ENCODE measurements at places on chromosomes 5 and 9.

DNA sequence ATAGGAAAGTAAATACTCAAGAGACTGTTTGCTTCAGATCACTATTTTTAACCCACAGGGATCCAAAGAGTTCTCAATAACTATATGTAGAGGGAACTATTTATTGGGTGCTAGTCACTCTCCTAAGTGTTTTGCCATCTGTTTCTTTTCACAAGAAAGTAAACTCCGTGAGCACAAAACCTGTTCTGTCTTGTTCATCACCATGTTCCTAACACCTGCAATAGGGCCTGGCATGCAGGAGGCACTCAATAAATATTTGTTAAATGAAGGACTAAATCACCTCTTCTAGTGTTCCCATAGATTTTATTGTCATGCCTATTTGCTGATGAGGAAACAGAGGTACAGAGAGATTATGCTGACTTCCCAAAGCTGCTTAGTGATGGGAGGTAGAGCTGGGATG, 118.2 kb downstream of the VCAN start:
- DNase-seq: no peak

GRCh38 chr9:3993773-3994172, 306.1 kb downstream of the GLIS3 start:
- DNase-seq: no peak

DNA sequence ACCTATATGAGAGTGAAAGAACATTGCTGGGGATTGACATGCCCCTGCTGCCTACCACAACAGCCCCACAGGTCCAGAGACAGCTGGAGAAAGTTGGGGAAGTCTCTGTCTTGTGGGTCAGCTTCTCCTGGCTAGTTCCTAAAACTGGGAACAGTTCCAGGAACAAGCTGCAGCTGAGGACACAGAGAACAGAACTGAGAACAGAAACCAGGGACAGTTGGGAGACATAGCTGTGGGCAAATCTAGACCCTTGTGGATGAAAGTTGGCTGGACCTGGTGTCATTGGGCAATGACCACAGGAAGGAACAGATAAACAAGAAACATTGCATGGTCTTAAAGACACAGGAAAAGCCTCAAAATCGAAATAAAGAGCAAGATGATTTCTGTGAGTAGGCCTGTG, 58.3 kb upstream of the MOCS2 start:
- DNase-seq: peak; percentile 37

- DNase-seq: no peak
Observed at GRCh38 chr5:41057940-41058339, 13.2 kb downstream of the MROH2B start.

DNA sequence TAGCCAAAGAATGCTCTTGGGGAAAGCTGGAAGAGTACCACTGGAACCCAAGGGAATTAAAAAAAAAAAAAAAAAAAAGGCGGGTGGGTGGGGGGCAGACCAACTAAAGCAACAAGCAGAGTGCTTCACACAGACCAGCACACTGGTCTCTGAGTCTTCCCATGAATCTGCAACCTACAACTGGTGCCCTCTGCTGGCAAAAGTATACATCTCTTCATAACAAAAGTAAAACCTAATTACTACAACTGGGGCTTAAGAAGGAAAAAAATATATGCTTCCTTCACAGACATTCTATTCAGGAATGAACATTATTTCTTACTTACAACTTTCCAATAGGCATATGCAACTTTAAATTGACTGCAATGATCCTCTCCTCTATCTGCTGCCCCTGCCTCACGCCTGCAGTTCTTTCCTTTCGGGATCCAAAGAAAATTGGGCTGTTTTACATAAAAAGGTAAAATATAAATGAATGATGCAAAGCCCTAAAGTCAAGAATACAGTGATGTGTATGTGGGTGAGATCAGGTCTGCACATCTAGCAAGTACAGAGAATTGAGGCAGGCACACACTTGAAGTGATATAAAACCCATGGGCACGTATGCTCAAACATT, 7.2 kb upstream of the KLHL3 start:
- peak; percentile 74 for DNase-seq

DNA sequence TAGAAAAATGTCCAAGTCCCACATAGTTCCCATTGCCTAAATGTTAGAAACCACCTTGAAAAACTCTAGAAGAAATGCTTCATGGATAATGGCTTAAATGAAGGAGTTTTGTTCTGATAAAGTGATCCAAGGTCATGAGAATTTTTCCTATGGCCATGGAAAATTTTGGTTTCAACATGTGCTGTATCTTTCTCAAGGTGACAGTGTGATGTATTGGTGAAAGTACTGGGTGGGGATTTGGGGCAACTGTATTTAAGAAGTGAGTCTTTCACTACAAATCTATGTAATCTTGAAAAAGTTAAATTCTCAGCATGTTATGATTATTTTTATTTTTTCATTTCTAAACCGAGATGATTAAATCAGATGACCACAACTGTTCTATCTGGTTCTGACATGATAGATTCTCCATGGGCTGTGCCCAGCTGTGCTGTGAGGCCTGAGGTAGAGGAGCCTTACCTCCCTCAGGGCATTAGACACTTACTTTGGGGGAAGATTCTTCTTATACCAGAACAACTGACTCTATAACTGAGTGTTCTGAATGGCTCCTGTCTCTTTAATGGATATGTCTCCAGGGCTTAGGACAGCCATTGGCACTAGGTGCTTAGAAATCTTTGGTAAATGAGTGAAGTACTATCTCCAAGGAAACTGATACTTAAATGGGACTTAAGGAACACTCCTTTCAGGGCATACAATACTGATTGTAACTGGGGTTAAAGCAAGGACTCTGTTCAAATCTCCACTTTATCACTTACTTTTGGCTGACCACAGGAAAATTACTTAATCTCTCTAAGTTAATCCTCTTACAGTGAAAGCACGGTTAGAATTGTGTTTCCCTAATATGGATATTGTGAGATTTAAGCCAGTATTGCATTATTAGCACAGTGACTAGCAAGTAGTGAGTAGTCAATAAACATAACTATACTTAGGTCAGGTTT, 397.4 kb upstream of the MEF2C start:
- no peak for DNase-seq

DNA sequence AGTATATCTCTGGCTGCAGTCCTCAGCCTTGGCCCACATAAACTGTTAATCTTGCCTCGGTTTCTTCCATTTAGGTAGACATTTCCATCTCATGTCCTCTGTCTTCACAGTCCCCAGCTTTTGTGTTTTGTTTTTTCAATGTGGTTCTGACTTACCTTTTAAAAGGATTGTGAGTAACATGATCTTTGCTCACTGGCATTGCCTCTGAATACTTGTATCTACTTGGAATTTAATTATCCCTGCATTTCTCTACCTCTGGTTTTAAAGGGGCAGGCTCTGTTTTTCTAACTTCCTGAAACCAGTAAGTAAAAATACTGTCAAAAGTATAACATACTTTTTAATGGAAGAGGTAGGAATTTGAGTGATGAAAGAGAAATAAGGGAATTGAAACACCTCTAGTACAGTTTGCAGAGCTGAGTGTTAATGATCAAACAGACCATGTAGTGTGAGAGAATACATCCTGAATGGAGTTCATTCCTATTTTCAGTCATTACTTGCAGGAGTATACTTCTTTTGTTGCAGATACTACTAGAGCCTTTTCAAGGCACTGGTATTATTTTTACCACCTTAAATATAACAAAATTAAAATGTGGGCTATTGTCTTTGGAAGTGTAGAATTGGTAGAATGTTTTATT, 62.6 kb downstream of the MTREX start:
- no peak for DNase-seq

DNA sequence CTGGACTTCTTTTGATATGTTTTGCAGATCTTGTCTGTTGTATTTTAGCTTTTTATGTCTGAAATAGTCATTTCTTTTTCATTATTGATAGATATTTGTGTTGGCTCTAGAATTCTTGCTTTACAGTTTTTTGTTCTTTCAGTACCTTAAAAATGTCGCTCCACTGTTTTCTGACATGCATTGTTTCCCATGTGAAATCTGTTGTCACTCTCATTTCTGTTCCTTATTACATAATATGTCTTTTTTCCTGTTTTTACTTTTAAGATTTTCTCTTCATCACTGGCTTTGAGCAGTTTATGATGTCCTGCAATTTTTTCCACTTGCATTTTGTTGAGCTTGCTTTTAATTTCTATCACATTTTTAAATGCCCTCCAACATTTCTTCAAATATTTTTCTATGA, 270.4 kb upstream of the TARS1 start:
- no peak for DNase-seq

- DNase-seq: no peak
Observed at GRCh38 chr9:93599571-93600403, 23.4 kb downstream of the PHF2 start.

Data from inflammatory macrophage (primary cell).